ENCODE measurements at places on chromosomes 7 and 10.

DNA sequence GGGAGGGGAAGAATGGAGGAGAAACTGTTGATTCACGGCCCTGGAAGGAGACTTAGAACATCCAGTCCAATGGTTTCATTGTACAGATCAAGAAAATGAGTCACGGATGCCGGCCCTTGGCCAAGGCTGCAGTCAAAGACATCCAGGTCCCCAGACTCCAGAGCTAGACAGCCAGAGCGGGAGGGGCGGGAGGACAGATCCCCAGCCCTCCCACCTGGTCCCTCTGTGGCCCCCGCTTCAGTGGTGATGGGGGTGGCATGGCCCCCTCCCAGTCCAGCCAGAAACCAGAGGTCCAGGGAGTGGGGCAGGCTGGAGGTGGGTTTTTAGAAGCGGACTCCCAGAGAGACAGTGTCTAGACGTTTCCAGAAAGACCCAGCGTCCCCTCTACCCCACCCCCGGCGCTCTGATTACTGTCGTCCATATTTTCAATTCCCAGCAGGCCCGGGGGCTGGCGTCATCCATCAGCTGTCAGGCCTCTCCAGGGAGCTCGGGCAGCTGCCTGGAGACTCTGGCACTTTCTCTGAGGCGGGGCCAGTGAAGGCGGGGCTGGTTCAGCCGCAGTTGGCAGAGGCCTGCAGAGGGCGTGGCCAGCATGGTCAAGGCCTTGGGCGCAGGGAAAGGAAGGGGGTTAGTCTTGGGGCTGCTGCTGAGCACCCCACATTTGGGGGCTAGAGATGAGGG, 8.0 kb upstream of the HSPB1 start:
- DNase-seq: peak; percentile 78

DNA sequence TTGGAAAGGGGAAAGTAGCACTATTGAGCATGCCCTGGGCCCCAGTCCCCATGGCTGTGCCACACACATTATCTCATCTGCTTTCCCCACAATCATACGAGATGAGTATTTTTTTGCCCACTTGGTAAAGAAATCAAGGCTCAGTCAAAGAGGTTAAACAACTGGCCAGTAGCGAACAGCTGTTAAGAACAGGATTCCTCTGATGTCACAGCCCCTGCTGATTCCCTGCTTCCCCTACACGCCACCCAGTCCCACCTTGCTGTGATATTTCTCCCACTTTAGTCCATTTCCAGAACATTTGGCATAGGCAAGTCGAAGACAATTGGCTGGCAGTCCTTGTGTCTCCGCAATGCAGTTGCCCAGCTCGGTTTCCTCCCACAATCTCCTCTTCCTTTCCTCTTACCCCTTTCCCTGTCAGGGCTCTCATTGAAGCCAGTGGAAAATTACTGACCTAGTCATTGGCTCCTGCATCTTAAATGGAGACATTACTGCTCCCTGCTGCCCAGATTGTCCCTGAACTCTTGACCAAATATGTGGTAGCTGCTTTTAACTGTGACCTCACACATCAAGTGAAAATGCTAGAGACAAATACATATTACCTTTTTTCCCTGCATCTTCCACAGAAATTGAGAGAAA, 56.5 kb upstream of the EEPD1 start:
- DNase-seq: no peak

DNA sequence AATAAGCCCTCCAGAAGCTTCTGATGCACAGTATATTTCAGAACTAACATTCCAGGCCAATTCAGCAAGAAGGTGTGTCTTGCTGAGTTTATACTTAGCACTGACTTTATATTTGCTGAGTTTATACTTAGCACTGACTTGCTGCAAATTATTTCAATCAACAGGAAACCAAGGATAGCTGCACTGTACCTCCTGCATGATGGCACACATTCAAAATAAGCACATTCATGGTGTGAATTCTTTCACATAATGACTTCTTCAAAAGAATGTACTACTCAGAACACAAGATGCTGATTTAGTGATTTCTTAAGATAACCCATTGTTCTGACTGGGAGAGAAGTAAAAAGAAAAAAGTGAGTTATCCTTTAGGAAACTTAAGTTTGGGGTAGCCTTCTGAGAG, 52.0 kb downstream of the JAZF1 start:
- DNase-seq: peak; percentile 27

DNA sequence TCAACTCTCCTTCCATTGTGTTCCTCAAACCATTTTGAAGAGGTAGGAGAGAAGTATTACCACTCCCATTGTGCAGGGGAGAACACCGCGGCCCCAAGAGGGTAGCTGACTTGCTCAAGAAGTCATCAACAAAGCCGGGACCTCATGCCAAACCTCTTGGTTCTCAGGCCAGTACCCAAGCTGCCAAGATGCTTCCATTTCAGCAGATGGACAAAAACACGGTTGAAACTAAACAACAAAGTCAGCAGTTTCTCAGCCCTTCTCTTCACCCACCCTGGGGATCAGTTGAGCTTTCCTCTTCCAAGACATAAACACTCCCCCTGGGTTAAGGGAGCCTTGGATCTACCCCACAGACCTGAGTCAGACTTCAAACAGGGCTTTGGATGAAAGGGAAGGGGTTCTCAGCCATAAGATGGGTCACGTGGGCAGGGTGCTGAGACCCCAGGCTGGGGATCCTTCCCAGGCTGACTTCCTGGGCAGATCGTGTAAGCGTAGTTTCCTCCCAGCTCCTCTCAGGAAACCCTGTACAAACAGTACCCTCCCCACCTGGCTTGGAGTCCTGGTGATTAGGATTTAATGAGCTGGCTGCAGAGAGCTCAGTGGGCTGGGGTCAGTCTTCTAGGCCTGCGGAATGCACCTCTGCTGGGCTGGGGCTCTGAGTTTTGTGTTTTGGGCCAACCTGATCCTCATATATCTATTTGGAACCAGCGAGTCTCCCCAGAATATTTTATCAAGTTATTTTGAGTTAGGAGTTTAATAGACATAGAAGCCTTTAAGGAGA, 27.3 kb downstream of the EMX2 start:
- DNase-seq: no peak

DNA sequence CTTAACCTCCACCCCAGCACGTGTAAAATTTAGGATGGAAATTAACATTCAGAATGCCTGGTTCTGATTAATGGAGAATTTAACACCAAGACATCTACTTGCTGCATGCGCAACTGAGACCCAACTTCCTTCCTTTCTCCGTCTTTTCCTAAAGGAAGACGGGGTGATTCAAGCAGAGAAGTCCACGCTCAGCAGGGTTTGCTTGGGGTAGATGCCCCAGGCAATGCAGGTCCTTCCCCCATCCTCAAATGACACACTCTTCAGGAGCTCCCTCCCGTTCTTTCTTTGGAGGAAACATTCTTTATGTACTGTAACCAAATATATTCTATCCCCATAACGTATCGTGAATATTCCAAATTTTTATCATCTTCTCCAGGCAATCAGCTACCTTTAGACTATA, 47.0 kb downstream of the FAM171A1 start:
- no peak for DNase-seq

DNA sequence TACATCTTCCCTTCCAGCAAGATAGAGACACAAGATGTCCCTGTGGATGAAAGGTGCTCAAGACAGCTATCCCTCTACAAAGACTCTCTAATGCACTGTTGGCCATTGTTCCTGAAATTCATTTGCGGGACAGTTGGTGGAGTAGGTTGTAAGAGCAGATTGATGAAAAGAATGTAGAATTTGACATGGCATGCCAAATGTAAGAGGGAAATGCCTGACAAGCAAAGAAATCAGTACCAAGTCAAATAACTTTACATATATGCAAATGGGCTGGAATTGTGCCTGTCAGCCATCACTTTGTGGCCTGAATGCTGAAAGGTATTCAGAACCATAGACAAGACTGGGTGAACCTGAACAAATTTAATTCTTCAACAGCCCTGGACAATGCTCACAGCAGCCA, 120.3 kb upstream of the FAM204A start:
- DNase-seq: no peak

- peak; percentile 94 for DNase-seq
Measured at GRCh38 chr7:34096198-34096651, 190.9 kb downstream of the BMPER start.

GRCh38 chr7:5343884-5344283, 61.1 kb downstream of the SLC29A4 start:
- no peak for DNase-seq

- no peak for DNase-seq
Measured at GRCh38 chr7:12031186-12031585, 179.9 kb upstream of the TMEM106B start.

GRCh38 chr10:88647061-88647615, 17.1 kb upstream of the LIPF start:
- DNase-seq: no peak

- DNase-seq: no peak
Measured at GRCh38 chr10:117539903-117540639, 2.5 kb upstream of the EMX2 start.

DNA sequence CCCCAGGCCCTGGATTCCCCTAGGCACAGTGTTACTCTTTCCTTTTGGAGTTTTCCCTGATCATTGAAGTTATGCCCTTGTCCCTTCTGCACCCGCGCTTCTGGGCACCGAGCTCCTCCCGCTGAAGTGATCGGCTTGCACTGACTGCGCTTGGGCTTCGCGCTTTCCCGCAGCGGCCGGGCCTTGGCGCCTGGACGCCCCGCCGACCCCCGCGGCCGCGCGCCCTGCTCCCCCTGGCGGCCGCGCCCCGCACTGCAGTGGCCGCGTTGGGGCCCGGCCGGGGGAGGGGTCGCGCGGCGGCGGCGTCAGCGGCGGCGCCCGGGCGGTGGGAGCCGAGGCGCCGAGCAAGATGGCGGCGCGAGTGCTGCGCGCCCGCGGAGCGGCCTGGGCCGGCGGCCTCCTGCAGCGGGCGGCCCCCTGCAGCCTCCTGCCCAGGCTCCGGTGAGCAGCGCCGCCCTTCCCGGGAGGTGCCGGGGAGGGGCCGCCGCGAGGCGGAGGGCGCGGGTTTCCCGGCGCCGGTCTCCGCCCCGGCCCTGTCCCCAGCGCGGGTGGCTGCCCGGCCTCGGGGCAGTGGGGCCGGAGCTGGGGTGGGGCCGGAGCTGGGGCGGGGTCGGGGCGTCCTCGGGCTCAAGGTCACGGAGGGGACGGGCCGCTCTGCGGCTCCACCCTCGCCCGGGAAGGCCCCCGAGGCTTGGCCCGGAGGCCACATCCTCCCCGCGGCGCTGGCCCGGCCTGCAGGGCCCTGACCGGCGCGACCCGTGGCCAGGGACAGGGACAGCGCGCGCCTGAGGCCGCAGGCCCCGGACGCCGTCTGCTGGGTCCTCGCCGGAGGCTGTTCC, at the start of gene NIPSNAP2:
NIPSNAP2 (plus strand) TSS at position 325 of the 839 bp plus-strand sequence; CDS start at position 350, 25 bp downstream.
- peak; percentile 15 for DNase-seq

- peak; percentile 51 for DNase-seq
Measured at GRCh38 chr10:64394744-64395143, 873.5 kb downstream of the REEP3 start.

GRCh38 chr7:132475037-132475668, 101.1 kb downstream of the PLXNA4 start:
- no peak for DNase-seq
